ENCODE measurements at places on chromosomes 6 and 20.

DNA sequence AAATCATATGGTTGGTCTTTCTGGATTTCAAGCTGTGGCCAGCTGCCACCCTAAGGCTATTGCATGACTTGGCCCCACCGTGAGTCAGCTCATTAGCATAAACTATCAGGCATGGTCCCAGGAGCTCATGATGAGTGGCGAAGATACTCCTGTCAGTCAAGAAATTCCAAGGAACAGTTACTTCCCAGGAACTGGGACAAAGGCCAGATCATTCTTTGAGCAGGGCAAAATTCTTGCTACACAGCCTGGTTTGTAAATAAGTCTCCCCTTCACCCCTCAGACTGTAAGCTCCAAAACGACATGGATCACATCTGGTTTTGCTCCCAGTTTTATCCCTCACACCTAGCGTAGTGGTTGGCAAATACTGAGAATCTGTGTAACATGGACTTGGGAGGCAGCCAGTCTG lies 33.0 kb upstream of the KIAA1586 start:
- peak; percentile 70 for DNase-seq

DNA sequence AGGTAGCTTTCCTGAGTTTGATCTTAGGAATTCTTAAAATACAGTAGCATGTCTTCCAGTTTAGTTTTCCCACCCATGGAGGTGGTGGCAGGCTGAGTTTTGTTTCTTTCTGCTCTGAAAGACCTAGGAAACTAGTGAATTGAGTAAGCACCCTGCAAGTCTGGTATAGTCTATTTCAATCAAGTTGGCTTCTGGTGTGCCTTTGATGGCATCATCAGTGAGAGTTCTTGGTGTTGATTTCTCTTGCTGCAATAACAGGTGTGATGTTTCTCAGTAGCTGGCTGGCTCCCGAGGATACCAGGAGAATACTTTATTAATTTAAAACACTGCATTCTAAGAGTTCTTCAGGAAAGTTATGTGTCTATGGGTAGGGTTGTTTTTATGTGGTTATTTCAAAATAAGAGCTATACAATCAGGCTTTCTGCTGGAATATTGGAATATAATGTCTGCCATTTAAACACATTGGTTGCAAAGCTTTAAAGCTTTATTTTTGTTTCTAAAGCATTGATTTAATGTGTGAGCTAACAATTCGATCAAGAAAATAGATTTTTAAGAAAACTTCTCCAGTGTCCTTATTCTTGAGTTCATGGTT lies 19.0 kb downstream of the VAPB start:
- DNase-seq = no peak

DNA sequence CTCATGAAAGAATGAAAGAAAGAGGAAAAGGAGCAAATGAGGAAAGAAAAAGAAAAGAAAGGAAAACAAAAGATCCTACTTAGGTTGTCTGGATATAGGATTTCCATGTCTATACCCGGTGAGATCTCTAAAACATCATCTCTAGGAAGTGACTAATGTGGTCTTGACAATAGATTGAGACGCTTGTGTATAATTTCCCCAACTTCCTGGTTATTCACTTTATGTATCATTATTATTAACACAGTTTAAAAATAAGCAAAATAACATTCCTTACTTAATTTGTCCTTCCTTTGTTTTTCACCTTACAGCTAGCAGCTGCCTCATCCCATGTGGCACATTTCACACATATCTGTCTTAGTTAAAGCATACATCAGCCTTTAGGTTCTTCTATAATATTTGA lies 27.0 kb downstream of the LAMA4 start:
- peak; percentile 49 for DNase-seq

DNA sequence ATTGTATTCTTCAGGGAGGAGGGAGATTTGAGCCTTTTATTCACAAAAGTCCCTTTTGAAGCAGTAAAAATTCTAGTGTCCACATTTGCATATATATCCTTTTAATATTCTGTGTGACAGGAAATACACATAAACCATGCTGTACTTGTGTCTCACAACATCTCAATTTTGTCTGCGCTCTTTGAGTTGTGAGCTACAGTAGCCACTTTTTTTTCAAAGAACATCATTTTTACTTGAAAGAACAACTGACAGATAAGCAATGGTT lies 21.3 kb downstream of the LMBRD1 start:
- DNase-seq = no peak

- no peak for DNase-seq
These were observed 149.8 kb downstream of the EYS start for GRCh38 chr6:65557224-65557623.

DNA sequence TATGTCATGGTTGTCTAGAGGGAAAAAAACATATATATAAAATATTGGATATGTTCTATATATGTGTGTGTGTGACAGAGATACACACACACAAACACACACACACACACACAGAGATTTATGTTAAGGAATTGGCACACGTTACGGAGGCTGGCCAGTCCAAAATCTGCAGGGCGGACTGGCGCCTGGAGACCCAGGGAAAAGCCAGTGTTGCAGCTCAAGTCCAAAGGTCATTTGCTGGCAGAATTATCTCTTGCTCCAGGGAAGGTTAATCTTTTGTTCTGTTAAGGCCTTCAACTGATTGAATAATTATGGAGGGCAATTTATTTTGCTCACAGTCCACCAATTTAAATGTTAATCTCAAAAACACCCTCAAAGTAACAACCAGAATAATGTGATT lies 37.5 kb upstream of the PDE7B start:
- no peak for DNase-seq

DNA sequence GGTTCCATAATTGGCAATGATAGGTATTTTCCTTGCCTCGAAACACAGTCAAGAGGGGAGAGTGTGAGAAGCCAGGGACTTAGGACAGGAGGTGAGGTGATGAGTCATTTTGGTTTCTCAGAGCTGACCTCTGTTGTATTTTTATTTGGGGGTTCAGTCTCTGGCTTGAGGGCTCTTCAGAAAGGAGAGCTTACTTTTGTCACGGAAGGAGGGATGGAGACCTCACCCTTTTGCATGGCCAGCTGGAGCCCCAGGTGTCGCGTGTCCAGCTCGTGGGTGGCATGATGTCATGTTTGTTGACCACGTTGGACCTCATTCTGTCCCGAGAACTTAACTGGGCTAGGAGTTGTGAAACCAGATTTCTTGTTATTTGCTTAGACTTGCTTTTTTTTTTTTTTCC lies 293.9 kb downstream of the QKI start:
- no peak for DNase-seq

GRCh38 chr20:57397693-57398108 lies 6.5 kb downstream of the RBM38 start:
- no peak for DNase-seq

GRCh38 chr6:75601304-75602245 lies at the start of gene SENP6:
TSS of gene SENP6 (plus strand) at chr6:75601880. CDS start at chr6:75602525, 645 bp downstream.
- DNase-seq = peak; percentile 76

- DNase-seq = no peak
These were observed 198.6 kb downstream of the DTNBP1 start for GRCh38 chr6:15464211-15464725.

DNA sequence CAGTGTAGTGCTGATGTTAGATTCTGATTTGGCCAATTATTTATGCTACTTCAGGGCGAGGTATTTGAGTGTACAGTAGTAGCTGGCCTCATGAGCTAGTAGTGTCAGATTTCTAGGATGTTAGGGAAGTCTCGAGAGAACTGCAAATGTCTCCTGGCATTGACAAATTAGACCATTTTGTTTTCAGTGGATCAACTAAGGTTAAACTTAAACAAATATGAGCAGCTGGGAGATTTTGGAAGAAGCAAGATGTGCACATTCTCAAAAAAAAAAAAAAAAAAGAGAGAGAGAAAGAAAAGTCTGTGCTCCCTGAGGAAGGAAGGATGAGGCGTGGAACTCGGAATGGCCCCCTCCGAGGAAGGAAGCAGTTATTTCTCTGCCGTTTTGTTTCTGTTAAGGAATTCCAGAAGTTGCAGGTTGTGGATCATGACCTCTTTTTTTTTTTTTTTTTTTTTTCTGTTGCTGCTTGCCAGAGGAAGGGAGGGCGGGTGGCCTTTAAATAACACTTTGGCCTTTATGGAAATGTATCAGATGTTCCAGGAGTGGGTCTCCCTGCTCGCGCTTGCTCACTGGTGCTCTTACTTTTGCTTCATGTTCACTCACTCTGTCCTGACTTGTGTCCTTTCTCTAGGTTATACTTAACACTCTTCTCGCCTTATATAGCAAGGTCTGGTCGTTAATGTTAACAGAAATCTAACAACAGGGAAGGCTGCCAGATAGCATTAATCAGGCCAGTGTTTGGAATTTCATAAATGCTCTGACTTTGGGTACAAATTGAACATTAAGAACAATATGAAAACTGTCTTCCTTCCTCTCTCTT lies 124.4 kb downstream of the TCP11 start:
- DNase-seq = peak; percentile 58

GRCh38 chr6:29506446-29507067 lies 18.8 kb upstream of the MAS1L start:
- no peak for DNase-seq

- DNase-seq = no peak
These were observed 50.8 kb upstream of the MLN start for GRCh38 chr6:33854572-33855030.

GRCh38 chr6:138129190-138129589 lies 22.0 kb upstream of the PERP start:
- DNase-seq = no peak

GRCh38 chr6:53686355-53686940 lies 20.9 kb upstream of the KLHL31 start:
- no peak for DNase-seq

GRCh38 chr6:136465766-136466303 lies 84.4 kb downstream of the MAP7 start:
- no peak for DNase-seq

DNA sequence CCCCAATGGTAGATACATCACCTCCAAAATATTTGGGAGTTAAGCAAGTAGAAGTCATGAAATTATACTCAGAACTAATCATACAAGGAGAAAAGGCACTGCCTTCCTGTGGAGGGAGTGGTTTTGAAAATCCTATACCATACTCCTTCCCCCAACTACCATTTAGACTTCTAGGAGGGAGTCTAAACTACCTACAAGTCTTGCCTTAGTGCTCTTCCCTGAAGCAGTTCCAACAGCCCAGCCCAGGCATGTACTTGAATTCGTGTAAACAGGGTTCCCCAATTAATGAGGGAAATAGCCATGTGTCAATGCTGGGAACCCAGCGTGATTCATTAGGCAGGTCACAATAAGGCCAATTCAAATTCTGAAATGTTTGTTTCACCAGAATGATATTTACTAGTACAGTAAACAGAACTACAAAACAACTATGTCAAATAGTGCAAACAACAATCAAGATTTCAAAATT lies 39.1 kb upstream of the SGK1 start:
- DNase-seq = no peak

GRCh38 chr20:35883336-35883777 lies 70.9 kb downstream of the SCAND1 start:
- DNase-seq = peak; percentile 17

GRCh38 chr6:107106165-107106564 lies 9.2 kb downstream of the BEND3 start:
- no peak for DNase-seq

GRCh38 chr20:33086052-33086722 lies 6.7 kb downstream of the BPIFB4 start:
- DNase-seq = no peak

DNA sequence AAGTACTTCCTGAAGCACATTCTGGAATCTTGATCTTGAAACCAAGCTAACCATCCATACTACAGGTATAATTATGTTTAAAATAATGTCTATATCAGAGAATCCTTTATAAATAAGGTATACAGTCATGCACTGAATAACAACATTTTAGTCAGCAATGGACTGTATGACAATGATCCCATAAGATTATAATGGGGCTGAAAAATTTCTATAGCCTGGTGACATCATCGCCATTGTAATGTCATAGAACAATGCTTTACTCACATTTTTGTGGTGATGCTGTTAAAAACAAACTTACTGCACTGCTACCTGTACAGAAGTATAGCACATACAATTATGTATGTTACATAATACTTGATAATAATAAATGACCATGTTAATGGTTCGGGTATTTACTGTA lies 31.8 kb downstream of the RNF146 start:
- DNase-seq = peak; percentile 29

DNA sequence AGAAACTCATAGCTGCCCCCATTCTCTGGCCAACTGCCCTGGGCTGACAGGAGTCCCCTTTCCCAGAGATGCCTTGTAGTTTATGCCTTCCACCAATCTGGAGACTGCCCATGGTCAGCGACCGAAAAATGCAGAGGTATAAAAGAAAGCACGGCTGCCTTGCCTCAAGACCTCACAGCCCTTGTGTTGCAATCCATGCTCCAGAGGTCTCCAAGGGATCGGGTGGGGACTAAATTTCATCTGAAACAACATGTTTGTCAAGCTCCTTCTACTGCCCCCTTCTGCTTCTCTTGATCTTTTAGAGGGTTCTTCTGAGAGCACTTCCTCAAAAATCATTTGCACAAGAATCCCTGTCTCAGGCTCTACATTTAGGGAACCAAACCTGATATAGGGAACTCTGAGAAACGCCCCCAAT lies 128.8 kb downstream of the PLCB1 start:
- DNase-seq = no peak

GRCh38 chr20:17895641-17896171 lies 72.9 kb downstream of the SNX5 start:
- DNase-seq = peak; percentile 61

DNA sequence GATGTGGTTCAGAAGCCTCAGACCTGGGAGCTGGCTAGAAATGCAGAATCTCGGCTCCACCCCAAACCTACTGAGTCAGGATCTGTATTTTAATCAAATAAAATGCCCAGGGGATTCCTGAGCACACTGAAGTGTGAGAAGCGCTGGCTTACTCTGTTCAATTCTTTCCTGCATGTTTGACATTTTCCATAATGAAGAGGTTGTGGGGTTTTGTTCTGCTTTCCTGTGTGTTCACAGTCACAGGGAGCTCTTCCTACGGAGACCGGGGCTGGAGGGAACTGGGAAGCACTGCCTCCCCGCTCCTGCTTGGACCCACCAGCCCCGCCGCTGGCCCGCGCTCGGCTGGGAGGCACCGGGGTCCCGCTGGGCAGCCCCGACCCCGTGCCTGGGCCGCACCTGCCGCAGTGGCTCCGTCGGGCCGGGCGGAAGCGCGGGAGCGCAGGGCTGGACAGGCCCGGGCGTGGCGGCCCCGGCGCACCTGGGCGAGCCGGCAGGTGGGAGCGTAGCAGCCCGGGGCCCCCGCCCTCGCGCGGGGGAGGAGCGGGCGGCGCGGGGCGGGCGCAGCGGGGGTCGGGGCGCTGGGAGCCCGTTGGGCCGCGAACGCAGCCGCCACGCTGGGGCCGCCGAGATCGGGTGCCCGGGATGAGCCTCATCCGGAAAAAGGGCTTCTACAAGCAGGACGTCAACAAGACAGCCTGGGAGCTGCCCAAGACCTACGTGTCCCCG lies at the start of gene MAPK13:
Gene MAPK13, plus strand, starts transcription at position 573 of the 726 bp plus-strand sequence. Its CDS starts 70 bp downstream, at position 643.
- peak; percentile 29 for DNase-seq

DNA sequence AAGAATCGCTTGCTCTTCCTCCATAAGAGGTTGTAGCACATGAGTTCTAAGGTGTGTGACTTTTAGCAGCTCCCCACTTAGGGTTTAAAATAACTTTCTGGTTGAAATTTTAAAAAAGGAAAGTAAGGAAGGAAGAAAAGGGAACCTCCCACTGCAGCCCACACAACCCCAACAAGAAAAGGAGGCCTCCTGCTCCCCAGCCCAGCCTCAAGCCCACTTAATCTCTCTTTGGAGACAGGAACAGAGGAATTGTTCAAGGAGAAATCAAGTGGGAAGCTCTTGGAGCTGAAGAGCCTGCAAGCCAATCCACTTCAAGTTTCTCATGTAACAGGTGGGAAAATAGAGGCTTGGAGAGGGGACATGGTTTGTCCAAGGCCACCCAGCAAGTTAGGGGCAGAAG lies 39.1 kb upstream of the PREX1 start:
- DNase-seq = no peak

Measured in fibroblast of pulmonary artery (primary cell).